Testis (tissue), 5 donors: ENCODE measurements at places on chromosomes 2 and 18. TPM values are rescaled to one million over a fixed set of nuclear protein-coding genes. Genes with fewer than 3 reads are reported as not detected.

Gene MAPRE3
- total RNA-seq, result 31.4 TPM

Gene CD8B2
- total RNA-seq, result not detected

GRCh38 chr2:67451086-67451832, 54.1 kb downstream of the ETAA1 start:
- H3K4me3 ChIP-seq, result no peak overlapping the region
- H3K4me1 ChIP-seq, result peaks cover 5% of the 10 kb centered on the region
- H3K27ac ChIP-seq, result no peak overlapping the region
- DNase-seq, result no peak
- H3K36me3 ChIP-seq, result no peaks in the 10 kb centered on the region

GRCh38 chr2:217064234-217065011, 204.6 kb upstream of the TNP1 start:
- H3K27ac ChIP-seq, result no peak overlapping the region
- DNase-seq, result peak; percentile 32
- no peaks in the 10 kb centered on the region for H3K27me3 ChIP-seq
- no peaks in the 10 kb centered on the region for H3K36me3 ChIP-seq
- H3K4me3 ChIP-seq, result no peak overlapping the region
- H3K4me1 ChIP-seq, result no peaks in the 10 kb centered on the region

- no peaks in the 10 kb centered on the region for H3K36me3 ChIP-seq
- H3K27me3 ChIP-seq, result no peaks in the 10 kb centered on the region
- DNase-seq, result no peak
- H3K4me3 ChIP-seq, result no peak overlapping the region
- peak overlapping the region; percentile 54 for H3K27ac ChIP-seq
- peaks cover 64% of the 10 kb centered on the region for H3K4me1 ChIP-seq
Measured at GRCh38 chr2:46339200-46339599, 42.0 kb downstream of the EPAS1 start.

DNA sequence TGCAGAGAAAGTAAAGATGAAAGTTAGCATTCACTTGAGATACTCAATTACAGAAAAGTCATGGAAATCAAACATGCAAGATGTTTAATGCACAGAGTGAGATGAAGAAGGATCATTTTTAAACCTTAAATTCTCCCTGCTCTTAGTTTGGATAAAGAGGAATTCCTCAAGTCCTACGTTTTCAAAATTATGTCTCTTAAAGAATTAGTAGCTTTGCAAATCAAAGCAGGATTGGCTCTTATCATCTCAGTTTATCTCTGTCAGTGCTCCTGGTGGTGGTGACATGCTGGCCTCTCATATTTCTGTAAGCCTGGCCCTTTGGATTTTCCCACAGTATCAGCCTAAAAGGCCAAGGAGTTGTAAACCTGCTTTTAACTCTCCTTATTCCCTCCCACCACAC, 242.2 kb downstream of the NRXN1 start:
- H3K36me3 ChIP-seq, result no peaks in the 10 kb centered on the region
- H3K27me3 ChIP-seq, result no peaks in the 10 kb centered on the region
- H3K27ac ChIP-seq, result no peak overlapping the region
- no peak overlapping the region for H3K4me3 ChIP-seq

DNA sequence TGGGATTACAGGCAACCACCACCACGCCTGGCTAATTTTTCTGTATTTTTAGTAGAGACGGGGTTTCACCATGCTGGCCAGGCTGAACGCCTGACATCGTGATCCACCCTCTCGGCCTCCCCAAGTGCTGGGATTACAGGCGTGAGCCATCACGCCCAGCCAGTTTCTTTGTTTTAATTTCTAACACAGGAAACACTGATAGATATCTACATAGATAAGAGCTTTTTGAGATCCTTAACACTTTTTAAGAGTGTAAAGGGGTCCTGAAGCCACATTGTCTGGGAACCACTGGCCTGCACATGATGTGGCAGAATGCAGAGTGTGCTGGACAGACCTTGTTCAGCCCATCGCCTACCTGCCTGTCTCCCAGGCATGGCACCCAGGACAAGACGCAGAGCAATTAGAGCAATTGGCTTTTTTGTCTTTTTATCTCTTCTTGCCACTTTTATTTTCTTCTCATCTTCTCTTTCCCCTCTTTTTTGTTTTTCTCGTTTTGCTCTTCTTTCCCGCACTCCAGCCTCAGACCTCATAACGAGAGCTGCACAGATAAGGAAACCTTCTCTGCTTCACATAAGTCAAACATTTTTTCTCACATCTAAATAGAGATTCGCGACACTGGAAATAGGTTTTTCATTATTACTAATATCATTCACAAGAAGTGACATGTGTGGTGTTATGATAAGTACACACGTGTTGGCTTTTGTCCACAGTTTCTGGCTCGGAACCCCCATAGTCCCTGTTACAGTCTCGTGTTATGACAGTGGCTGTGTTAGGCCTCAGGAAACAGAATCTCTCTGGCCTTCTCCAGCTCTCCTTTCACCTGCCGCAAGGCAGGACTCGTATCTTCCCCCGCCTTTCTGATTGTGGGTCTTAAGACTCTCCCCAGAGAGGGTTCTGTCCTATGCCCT, 25.2 kb upstream of the GPR55 start:
- no peaks in the 10 kb centered on the region for H3K36me3 ChIP-seq
- H3K27ac ChIP-seq, result no peak overlapping the region
- no peaks in the 10 kb centered on the region for H3K4me1 ChIP-seq
- DNase-seq, result no peak
- no peak overlapping the region for H3K4me3 ChIP-seq
- H3K27me3 ChIP-seq, result no peaks in the 10 kb centered on the region
